ENCODE measurements at places on chromosomes 13 and 19. TPM values are rescaled to one million over a fixed set of nuclear protein-coding genes. Genes with fewer than 3 reads are reported as not detected.

The SULT2B1 gene
- total RNA-seq = not detected

The MAP4K1 gene
- total RNA-seq = 205 TPM

The C19orf38 gene
- total RNA-seq = 1.7 TPM

The FOXA3 gene
- total RNA-seq = 0.29 TPM

The YJEFN3 gene
- total RNA-seq = 8.2 TPM

The NXNL1 gene
- not detected for total RNA-seq

The SLITRK6 gene
- total RNA-seq = not detected

The SLC44A2 gene
- 94.6 TPM for total RNA-seq

The COL4A1 gene
- not detected for total RNA-seq

The KLHL1 gene
- not detected for total RNA-seq

The CDC34 gene
- total RNA-seq = 46.4 TPM

The CERS4 gene
- total RNA-seq = 24.3 TPM

The ZNF415 gene
- total RNA-seq = 0.88 TPM

The GARIN5A gene
- total RNA-seq = 0.77 TPM

The UNC13A gene
- 0.02 TPM for total RNA-seq

The EPSTI1 gene
- 21.1 TPM for total RNA-seq

The LRRC4B gene
- not detected for total RNA-seq

The GAS6 gene
- 1.5 TPM for total RNA-seq

The PRR20A gene
- total RNA-seq = not detected

The CARS2 gene
- total RNA-seq = 54.6 TPM

The OR7D4 gene
- total RNA-seq = not detected

The GJB6 gene
- 2.4 TPM for total RNA-seq

The RELB gene
- total RNA-seq = 63.1 TPM

The GTF3A gene
- 218 TPM for total RNA-seq

The COX6B2 gene
- 0.15 TPM for total RNA-seq

The ADPRHL1 gene
- total RNA-seq = 0.56 TPM

The ADGRE2 gene
- 0.55 TPM for total RNA-seq

The ATP4A gene
- total RNA-seq = not detected

The MAP3K10 gene
- 10.9 TPM for total RNA-seq

The ARRDC5 gene
- 0.12 TPM for total RNA-seq

The ZNF112 gene
- 0.15 TPM for total RNA-seq

The CGB3 gene
- not detected for total RNA-seq

The SERTM1 gene
- total RNA-seq = not detected

The PGPEP1 gene
- 29.0 TPM for total RNA-seq

The CPB2 gene
- total RNA-seq = not detected

The ZNF229 gene
- total RNA-seq = 0.05 TPM

The FBXO27 gene
- total RNA-seq = 2.2 TPM

The NR1H2 gene
- 73.9 TPM for total RNA-seq

The CFAP97D2 gene
- total RNA-seq = not detected

The CCDC122 gene
- total RNA-seq = 2.5 TPM

The PRRG2 gene
- 1.5 TPM for total RNA-seq

The EXOC3L2 gene
- total RNA-seq = not detected

The CUL4A gene
- 65.9 TPM for total RNA-seq

The PLVAP gene
- total RNA-seq = not detected

The TEX29 gene
- 0.43 TPM for total RNA-seq

The C3 gene
- 1.2 TPM for total RNA-seq

The PODNL1 gene
- 0.50 TPM for total RNA-seq

The GRIK5 gene
- total RNA-seq = 0.73 TPM

The FCAR gene
- total RNA-seq = not detected
